Stimulated activated naive CD8-positive, alpha-beta T cell treated with anti-CD3 and anti-CD28 coated beads, Interleukin-15, amount 100 ng/mL, for 72 hours (primary cell): ENCODE measurements at places on chromosomes 3 and 15.
A peak's percentile ranks its signal among the peaks of the same experiment; 100 is the strongest.

DNA sequence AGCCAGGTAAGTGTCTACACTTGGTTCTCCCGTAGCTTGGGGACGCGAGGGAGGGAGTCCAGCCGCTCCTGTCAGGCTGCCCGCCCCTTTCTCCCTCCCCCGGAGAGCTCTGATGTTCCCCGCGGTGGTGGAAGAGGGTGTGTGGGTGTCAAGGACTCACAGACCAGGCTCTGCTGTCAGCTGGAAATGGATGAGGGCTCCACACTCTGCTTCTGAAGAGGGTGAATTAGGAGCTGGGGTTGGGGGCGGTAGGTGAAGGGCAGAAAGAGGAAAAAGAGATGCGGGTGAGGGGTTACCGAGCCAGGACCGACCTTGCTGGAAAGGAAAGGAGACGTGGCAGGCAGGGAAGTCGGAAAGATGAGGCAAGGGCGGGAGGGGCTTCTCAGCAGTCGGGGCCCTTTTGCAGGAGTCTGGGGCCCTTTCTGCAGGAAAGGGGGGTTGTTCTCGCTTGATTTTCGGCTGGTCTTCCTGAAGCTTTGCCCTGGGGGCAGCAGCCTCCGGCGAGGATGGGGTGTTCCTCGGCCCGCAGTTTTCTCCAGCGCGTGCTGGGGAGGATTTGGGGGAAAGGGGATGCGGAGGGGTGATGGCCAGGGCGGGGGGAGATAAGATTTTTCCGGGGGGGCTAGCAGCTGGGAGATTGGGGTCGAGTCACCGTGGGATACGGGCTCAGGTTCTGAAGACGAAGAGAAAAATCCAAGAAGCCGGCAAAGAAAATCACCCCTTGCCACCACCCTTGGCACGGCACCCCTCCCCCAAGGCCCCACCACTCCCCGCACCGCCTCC, 602 bp upstream of the BAHD1 start:
- no peak for DNase-seq

GRCh38 chr15:74776821-74777768, 4.8 kb upstream of the CSK start:
- DNase-seq, result peak; percentile 60

DNA sequence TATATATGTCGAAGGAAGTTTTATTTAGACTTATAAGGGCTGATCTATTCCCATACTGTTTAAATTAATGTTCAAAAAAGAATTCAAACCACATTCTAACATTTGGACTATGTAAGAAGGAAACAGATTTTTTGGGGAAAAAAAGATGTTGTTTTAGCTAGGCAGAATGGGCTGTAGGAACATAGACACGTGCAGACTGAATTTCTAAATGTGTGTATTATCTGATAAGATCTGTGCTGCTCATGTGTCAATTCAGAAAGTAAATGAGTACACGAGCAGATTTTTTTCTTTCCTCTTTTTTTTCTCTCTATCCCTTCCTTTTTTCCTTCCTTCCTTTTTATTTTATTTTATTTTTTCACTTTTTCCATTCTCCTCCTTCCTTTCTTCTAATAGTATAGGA, 259.5 kb upstream of the KCNH8 start:
- DNase-seq, result no peak

GRCh38 chr3:122356402-122356801, 26.6 kb downstream of the MIX23 start:
- DNase-seq, result no peak

- no peak for DNase-seq
Observed at GRCh38 chr3:116981089-116981488, 271.5 kb downstream of the TUSC7 start.

- no peak for DNase-seq
Observed at GRCh38 chr15:60020736-60021135, 16.6 kb downstream of the FOXB1 start.

DNA sequence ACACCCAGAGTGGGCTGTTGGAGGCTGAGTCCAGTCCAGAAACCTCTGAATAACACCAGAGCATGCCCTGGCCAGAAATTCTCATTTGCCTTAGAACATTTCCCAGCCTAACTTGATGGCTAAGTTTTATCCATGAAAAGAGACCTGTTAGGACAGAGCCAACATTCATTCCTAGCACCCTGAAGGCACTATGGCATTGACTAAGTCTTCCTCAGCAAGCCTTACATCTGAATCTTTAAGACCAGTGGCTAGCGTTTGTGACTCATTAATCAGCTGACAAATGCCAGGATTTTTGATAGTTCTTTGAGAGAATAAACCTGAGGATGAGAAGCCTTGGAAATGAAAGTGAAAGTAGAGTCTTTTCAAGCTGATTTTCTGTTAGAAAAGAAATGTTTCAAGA, 1087.1 kb upstream of the ALCAM start:
- DNase-seq, result no peak

GRCh38 chr3:73781541-73781940, 156.8 kb upstream of the PDZRN3 start:
- no peak for DNase-seq

GRCh38 chr15:75171408-75171807, 30.3 kb upstream of the C15orf39 start:
- peak; percentile 22 for DNase-seq

GRCh38 chr3:10274601-10275000, 18.1 kb downstream of the GHRL start:
- DNase-seq, result no peak

GRCh38 chr3:19506171-19506570, 357.9 kb downstream of the KCNH8 start:
- DNase-seq, result no peak

- DNase-seq, result no peak
Observed at GRCh38 chr3:171088964-171089754, 62.6 kb upstream of the SLC2A2 start.

GRCh38 chr15:84099181-84099580, 136.4 kb upstream of the GOLGA6L4 start:
- DNase-seq, result no peak

DNA sequence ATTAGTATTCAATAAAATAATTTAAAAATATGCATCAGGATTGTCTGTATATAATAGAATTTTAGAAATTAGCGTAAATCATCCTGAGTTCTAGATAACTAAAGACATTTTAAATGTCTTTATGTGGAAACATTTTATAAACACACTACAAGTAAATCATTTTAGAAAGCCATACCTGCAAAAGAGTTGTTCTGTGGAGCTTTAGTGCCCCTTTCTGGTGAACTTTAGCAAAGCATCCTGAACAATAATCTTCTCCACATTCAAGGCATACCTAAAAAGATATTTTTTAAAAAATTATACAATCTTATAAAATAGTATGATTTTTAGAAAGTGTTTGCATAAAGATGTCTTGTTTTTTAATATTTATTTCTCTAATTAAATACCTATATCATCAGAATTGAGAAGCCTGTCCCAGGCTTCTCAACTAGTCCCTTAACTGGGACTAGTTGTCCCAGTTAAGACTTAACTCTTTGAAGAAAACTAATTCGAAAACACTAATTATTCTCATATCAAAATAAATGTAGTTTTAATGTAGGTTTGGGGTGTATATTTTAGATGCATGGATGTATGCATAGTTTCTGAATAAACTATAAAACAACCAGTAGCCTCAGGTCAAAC, 29.7 kb downstream of the ZBBX start:
- DNase-seq, result no peak

GRCh38 chr3:66709532-66709931, 208.7 kb upstream of the LRIG1 start:
- DNase-seq, result no peak

DNA sequence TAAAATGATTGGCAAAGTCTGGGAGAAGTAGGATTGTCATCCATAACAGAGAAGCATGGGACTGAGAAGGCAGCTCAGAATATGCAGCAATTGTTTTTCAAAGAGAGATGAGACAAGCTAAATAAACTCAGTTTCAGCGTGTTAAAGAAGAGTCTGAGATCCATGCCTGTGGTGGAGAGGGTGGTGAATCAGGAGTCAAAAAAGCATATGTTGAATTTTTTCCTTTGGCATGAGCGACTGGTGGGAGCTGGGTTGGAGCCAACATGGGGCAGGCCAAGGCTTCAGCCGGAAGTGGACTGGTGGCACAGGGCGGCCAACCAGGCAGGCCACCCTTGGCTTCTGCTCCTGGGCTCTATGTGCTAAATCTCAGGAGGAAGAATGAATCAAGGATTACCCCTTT, 102.0 kb downstream of the SST start:
- no peak for DNase-seq

GRCh38 chr15:85030301-85030929, 48.8 kb downstream of the PDE8A start:
- DNase-seq, result no peak

DNA sequence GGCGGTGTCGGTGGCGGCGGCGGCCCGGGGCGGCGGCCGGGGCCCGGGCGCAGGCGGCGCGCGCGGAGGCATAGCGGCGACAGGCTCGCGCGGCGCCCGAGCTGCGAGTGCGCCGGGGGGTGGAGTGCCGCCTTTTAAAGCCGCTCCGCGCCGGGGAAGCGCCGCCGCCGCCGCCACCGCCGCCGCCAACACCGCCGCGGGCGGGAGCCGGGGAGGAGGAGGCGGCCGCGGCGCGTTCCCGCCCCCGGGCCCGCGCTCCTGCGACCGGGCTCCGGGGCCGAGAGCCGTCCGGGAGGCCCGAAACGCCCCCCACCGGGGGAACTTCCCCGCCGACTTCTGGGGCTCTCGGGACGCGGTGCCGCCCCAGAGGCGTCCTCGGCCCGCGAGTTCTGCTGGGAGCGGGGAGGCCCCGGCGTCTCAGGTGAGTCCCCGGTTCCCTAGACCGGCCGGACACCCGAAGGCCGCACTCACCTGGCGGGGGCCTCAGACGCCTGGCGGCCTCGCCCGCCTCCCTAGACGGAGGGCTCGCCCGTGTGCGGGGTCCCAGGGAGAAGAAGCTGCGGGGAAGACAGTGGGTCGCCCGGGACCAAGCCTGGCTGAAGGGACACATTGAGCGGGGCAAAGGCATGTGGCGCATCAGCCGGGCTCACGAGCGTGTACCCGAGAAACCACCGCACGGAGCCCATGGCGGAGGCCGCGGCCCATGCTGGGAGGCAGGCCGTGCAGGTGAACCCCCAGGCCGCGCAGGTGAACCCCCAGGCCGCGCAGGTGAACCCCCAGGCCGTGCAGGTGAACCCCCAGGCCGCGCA, at the start of gene PCSK6:
Gene PCSK6 (minus strand): TSS at position 109 of the 809 bp plus-strand sequence. CDS start 37 bp downstream, at position 72.
- no peak for DNase-seq

DNA sequence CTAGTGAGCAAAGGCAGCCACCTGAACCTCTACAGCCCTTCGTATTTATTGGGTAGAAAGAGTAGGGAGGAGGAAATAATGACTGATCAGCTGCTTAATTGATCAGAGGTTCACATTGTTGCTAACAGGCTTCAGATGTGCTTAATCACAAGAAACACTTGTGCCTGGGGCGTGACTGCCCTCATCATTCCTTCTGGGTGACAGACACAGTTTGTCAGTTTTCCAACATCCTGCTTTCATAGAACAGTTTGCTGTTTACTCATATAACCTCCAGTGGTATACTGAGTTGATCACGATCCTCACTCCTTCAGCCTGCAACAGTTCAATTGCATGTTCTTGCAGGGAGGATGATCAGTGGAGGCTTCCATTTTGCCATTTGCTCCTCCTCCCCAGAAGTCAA, 13.6 kb upstream of the CASR start:
- no peak for DNase-seq

- DNase-seq, result no peak
Observed at GRCh38 chr3:193772422-193772763, 179.4 kb downstream of the OPA1 start.

- no peak for DNase-seq
Observed at GRCh38 chr15:68677996-68678395, 99.2 kb downstream of the CORO2B start.

- DNase-seq, result no peak
Observed at GRCh38 chr15:46120713-46121112, 485.9 kb downstream of the SQOR start.

- DNase-seq, result peak; percentile 60
Observed at GRCh38 chr3:140942221-140943104, 827 bp downstream of the SLC25A36 start.

- no peak for DNase-seq
Observed at GRCh38 chr15:62209821-62210220, 44.7 kb upstream of the C2CD4B start.

DNA sequence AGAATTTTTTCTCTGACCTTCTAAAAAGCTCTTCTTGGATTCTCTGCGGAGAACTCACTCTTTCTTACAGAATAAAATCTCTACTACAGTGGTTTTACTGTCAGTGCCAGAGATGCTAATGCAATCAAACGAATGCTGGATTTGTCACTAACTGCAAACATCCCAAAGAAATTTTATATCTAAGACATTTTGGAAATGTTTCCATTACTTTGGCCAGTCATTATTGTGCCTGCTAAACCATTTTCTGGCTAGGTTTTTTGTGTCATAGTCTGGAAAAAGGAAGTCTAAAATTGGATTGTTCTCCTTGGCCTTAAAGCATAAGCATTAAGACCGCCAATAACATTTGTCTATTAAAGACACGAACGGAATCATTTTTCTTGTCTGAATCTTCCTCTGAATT, 54.0 kb downstream of the PLOD2 start:
- DNase-seq, result no peak

- peak; percentile 52 for DNase-seq
Observed at GRCh38 chr15:90407871-90408317, 19.9 kb downstream of the IQGAP1 start.

GRCh38 chr3:45437383-45437782, 49.0 kb downstream of the LARS2 start:
- no peak for DNase-seq

GRCh38 chr3:73500321-73500720, 124.4 kb downstream of the PDZRN3 start:
- no peak for DNase-seq
